Cortex of kidney (tissue), 1 donor: ENCODE measurements at places on chromosomes 2 and 18.

- DNase-seq = no peak
Observed at GRCh38 chr2:150046211-150046610, 441.3 kb downstream of the RND3 start.

DNA sequence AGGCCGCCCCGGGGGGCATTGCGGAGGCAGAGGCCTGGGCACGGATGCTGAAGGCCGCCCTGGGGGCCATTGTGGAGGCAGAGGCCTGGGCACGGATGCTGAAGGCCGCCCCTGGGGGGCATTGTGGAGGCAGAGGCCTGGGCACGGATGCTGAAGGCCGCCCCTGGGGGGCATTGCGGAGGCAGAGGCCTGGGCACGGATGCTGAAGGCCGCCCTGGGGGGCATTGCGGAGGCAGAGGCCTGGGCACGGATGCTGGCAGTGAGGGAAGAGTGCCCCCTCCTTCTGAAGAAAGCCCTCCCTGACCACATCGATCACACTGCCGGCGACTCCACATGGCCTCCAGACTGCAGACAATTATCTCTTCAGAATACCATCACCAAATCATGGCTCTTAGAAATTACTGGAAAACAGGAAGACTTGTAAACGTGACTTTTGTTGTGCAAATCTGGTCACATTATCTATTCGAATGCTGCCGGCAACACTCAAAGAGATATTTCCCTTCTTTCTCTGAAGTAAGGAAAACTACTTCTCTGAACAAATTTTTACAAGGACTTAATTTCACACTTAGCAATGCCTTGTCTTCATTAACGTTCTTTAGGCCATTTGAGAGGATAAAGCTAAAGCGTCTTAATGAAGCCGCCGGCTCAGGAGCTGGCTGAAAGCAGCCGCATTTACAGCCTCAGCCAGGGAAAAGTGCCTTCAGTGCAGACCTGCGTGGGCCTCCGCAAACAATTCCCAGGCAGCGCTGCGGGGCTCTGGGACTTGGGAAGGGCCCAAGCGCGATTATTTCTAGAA is 18.1 kb upstream of the SNTG2 start:
- DNase-seq = no peak

- DNase-seq = no peak
Observed at GRCh38 chr2:42752314-42752713, 11.6 kb downstream of the OXER1 start.

- no peak for DNase-seq
Observed at GRCh38 chr18:9614401-9615279, at the start of gene PPP4R1. TSS of gene PPP4R1 (minus strand) at chr18:9614559. CDS start at chr18:9614484, 75 bp downstream.
